Left renal pelvis (tissue), 4 donors: ENCODE measurements at places on chromosomes 7 and 10.

GRCh38 chr7:80883154-80884025 is 35.5 kb downstream of the SEMA3C start:
- no peak for DNase-seq

- no peak for DNase-seq
Observed at GRCh38 chr7:132998763-132999162, 83.1 kb downstream of the CHCHD3 start.

DNA sequence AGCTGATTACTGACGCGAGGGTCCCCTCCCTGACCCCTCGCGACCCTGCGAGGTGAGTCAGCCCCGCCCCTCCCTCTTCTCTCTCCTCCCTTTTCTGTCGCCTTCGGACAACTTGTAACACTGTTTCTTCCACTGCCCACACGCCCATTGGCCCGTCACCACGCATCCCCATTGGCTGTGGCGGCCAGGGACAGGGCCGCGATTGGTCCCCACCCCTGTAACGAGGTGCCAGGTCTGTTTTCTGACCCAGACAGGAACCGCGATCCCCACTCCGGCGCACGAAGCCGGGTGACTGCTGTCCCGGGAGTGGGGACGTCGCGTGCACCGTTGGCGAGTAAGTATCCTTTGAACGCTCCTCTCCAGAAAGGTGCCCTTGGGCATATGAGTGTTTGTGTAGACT is at the start of gene STRA8:
TSS of gene STRA8 (plus strand) at position 269 of the 400 bp plus-strand sequence. CDS start 6,687 bp downstream, outside the sequence.
- DNase-seq, result no peak

GRCh38 chr10:117431160-117431559 is 55.9 kb upstream of the PDZD8 start:
- no peak for DNase-seq
